ENCODE measurements at places on chromosomes 16 and 17. TPM values are rescaled to one million over a fixed set of nuclear protein-coding genes. Genes with fewer than 3 reads are reported as not detected.

Gene KRTAP3-1
- not detected for total RNA-seq

Gene GLYR1
- 49.5 TPM for total RNA-seq

Gene C16orf46
- 2.5 TPM for total RNA-seq

Gene FA2H
- total RNA-seq: 2.1 TPM

Gene KRT31
- total RNA-seq: not detected

Gene CARHSP1
- 113 TPM for total RNA-seq

Gene HP
- 374 TPM for total RNA-seq

Gene KRT12
- not detected for total RNA-seq

Gene ABCA10
- 1.5 TPM for total RNA-seq

Gene NUFIP2
- total RNA-seq: 47.8 TPM

Gene DPEP2
- total RNA-seq: not detected

Gene CRYBA1
- not detected for total RNA-seq

Gene RASD1
- total RNA-seq: 24.0 TPM

Gene HS3ST2
- 0.17 TPM for total RNA-seq

Gene TEX14
- 0.04 TPM for total RNA-seq

Gene TBX4
- total RNA-seq: 15.4 TPM

Gene RCVRN
- 0.07 TPM for total RNA-seq

Gene ATP2A1
- total RNA-seq: 0.72 TPM

Gene DRC3
- total RNA-seq: 1.1 TPM
